ENCODE measurements at places on chromosomes 5 and 9.

- DNase-seq: no peak
Measured at GRCh38 chr5:36105819-36106218, 39.1 kb upstream of the UGT3A2 start.

- no peak for DNase-seq
Measured at GRCh38 chr5:74040811-74041491, 415.0 kb downstream of the ARHGEF28 start.

DNA sequence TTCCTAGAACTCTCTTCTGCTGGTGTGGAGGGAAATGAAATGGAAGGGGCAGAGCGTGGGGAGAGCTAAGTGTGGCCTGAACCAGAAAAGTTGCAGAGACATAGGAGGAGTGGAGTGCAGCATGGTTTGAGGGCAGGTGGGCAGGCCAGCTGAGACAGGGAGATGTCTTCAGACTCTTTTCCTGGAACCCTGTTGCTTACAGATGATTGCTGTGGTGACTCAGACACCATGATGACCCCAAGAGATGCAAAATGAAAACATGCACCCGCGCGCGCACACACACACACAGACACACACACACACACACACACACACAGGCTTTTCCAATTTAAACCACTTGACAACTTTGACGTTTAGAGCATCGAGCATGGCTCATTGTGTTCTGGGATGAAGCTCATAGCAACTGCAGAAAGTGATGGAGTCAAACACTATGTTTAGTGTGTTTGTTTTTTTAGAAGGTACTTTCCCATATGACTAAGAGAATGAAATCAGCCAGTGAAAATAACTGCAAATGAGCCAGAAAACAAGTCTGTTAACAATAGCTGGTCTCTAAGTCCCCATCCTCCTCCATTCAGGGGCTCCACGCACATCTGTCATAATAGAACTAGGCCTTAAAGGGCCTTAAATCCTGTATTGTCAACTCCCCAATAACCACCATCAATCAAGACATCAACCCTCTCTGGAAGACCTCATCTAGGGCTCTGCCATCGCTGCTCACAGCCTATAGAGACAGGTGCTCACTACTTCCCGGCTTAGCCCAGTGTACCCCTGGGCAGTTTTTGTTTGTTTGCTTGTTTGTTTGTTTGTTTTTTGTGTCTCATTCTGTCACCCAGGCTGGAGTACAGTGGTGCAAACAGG is 9.6 kb downstream of the TMOD1 start:
- no peak for DNase-seq

- no peak for DNase-seq
Measured at GRCh38 chr9:104264431-104264830, 170.3 kb downstream of the SMC2 start.

- no peak for DNase-seq
Measured at GRCh38 chr9:89715318-89715858, 110.6 kb downstream of the GADD45G start.

DNA sequence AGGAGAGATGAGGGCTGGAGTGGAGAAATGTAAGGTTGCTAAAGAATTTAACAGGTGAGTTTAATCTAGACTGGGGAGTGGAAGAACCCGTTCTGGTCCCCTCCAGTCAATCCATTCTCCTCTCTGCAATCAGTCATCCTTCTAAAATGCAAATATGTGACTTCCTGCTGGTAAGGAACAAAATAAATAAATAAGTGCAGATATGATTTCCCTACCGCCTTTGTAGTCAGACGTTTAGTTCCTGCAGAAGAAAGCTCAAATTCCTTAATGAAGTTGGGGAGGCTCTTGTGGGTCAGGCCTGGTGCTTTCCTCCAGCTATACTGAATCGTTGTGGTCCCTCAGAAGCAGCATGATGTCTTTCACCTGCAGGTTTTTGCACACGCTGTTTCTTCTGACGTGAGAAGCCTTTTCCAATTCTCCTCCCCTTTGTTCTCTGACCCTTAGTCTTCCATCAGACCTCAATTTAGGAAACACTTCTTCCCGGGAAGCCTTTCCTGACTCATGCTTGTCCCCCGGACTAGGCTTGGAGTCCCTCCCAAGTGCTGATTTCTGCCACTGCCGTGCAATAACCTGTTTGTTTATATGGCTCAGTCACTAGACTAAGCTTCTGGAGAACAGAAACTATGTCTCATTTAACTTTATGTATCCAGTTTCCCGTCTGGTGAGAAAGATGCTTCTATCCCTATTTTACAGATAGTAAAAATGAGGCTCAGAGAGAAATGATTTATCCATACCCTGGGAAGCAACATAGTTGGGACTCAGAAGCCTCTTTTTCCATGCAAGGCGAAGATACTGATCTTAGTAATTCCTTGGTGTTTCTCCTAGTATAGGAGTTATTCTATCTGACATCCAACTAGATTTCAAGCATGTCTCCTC is 1.3 kb downstream of the ATP6V1G1 start:
- DNase-seq: no peak

DNA sequence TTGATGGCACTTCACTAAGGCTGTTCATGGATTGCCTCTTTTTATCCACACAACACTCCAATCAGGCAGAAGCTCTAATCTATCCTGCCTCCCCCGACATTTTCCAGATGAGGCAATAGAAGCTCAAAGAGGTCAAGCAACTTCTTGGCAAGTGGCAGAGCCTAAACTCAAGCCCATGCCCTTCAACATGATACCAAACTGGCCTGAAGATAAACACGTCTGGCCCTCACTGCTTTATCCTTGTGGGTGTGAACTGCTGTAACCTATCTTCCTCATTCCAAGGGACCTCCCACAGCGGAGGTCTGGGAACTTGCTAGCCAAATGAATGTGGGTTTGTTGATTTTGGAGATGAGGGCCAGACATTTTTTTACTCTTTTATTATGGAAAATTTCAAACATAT is 9.5 kb downstream of the SLC35A4 start:
- DNase-seq: no peak

DNA sequence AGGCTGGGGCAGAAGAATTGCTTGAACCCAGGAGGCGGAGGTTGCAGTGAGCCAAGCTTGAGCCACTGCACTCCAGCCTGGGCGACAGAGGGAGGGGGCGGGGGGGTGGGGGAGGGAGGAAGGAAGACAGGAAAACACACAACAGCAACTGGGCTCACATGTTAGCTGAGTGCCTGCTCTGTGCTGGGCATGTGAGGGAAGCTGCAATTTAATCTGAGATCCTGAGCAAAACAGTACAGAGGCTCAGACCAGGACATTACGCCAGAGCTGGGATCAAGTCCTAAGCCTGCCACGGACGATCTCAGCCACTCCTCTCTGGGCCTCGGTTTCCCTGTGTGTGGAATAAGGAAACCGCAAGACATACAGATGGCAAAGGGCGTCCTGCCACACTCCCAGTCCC is 119.1 kb downstream of the VAV2 start:
- no peak for DNase-seq

DNA sequence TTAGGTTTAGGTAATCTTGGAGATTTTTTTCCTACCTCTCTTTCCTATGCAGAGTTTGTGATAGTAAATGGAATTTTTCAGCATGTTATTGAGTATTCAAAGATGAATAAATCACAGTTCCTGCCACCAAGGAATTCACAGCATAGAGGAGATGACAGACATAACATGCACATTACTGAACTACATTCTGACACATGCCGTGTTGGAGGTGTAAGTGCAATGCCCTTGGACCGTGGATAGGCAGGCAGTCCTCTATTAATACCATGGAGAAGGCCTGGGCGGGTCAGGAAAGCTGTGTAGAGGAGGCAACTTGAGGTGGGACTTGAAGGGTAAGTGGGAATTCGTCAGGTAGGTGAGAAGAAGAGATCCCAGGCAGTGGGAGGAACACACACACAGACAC is 43.9 kb downstream of the MCCC2 start:
- no peak for DNase-seq

DNA sequence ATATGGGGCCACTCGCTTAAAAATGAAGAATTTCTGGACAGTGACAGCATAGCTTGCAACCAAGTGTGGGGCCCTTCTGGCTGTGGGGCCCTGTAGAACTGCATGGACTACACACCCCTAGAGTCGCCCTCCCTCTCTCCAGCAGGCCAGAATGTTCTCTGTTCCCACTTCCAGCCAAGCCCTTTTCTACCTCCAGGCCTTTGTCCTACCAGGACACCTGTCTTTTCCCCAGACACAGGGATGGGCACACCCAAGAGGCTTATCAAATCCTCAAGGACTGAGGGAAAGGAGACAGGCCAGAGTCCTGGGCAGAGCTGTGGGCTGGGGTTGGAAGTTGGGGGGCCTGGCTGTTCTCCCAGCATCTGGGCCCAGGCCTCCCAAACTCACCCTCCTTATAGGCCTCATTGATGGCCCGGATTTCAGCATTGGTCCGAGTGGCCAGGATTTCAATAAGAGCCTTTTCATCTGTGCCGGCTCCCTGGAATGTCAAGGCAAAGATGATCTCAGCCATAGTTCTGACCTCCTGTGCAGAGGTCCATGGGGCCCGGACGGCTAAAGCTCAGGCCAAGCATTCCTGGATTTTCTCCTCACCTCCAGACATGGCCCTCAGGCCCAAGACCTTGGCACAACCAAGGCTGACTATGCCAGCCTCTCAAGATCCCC is 38.2 kb upstream of the TNIP1 start:
- no peak for DNase-seq

DNA sequence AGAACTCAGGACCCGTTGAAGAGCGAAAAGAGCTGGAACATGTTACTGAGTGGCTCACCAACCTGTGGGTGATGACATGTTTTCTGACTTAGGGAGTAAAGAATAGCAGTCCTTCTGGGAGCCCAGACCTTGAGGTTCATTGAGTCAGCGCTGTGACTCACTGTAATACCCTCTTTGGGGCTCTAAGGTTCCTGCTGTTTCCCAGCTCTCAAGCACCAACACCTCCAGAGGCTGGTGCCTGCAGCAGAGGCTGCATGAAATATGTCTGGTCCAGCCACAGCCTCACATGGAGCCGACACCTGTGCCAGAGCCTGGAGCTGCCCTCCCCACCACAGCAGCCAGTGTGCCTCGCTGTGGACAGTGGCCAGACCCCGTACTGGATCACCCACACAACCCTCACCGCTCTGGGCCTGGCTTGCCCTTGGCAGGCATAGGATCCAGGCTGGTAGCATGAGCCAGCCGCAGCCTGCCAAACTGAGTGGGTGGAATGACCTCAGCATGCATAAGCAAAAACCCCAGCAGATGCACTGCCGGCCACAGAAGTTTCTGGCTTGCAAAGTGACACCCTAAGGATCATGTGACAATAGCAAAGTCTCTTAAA is 143.5 kb upstream of the MRPS30 start:
- DNase-seq: no peak

- no peak for DNase-seq
Measured at GRCh38 chr9:81517954-81518353, 171.4 kb downstream of the TLE1 start.

DNA sequence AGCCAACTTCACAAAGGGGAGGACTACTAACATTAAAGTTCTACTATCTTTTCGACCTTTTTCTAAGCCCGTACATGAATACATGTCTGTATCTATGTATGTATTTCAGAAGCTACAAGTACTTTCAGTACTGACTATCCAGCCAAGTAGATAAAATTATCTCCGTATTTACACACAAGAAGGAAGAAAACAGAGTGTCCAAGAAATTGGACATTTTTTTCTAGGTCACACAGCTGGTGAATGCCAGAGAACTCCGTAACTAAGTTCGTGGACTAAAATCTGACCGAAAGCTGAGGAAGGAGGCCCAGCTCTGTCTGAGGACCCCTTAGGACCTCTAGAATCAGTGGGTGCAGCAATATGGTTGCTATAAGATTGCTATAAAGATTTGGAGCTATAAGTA is 83.4 kb downstream of the MAMDC2 start:
- DNase-seq: no peak

DNA sequence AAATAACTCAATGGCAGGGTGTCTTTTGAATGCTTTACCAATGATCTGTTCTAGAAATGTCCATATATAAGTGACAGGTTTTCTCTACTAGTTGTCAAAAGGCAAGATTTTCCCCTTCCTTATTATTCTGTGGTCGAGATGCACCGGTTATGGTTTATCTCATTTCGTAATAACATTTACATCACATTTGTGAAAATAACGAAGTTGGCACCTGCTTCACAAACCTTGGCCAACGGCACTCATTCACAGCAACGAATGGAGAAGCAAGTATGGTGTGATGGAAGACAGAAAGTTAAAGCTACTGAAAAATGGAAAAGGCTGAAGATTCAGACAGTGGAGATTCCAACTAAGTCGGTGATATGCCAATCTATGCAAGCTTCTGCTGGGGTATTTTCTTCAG is 235.8 kb downstream of the KCTD16 start:
- DNase-seq: no peak

- DNase-seq: no peak
Measured at GRCh38 chr9:114388764-114389375, 1.1 kb upstream of the AKNA start.

DNA sequence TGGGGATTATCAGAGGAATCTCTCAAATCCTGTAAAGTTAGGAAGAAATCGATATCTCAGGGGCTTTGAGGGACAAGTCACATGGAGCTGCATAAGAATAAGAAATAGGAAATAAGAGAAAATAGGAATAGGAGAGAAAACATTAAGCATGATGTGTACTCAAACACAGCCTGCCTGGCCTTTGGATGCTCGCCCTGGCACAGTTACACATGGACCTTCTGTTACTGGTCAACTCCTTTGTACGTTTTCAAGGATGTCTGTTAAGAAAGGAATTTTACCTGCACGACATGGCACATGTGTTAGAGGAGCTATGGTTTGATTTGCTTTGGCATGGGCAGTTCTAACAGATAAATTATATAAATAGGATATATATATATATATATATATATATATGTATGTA is 321.2 kb downstream of the CDH12 start:
- DNase-seq: no peak

GRCh38 chr5:138402640-138403039 is 36.2 kb upstream of the REEP2 start:
- DNase-seq: no peak

GRCh38 chr9:102054811-102055210 is 316.4 kb upstream of the GRIN3A start:
- no peak for DNase-seq

- no peak for DNase-seq
Measured at GRCh38 chr5:170885809-170886208, 24.0 kb downstream of the RANBP17 start.

- DNase-seq: no peak
Measured at GRCh38 chr5:96481009-96481786, 48.1 kb upstream of the PCSK1 start.

- DNase-seq: no peak
Measured at GRCh38 chr5:144504929-144505577, 334.4 kb downstream of the KCTD16 start.

- DNase-seq: no peak
Measured at GRCh38 chr9:77809552-77809951, 161.4 kb upstream of the GNA14 start.

DNA sequence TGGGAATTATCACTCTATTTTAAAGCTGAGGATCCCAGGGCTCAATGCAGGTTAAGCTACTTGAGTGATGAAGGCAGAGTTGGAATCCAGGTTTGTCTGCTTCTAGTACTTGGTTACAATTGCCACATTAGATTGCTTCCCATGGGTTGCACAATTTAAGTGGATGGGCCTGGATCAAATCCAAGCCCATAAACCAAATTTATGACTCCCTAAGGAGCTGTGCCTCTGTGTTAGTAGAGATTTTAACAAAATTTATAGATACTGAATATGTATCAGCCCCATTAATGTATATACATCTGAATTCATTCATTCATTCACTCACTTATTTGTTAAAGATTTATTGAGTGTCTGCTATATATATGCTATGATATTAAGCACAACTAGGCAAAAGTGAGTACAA is 332.3 kb upstream of the KLF9 start:
- no peak for DNase-seq
